ENCODE measurements at places on chromosomes 16 and 17. TPM values are rescaled to one million over a fixed set of nuclear protein-coding genes. Genes with fewer than 3 reads are reported as not detected.

Gene MRTFB
- total RNA-seq, result 21.6 TPM

Gene PABPN1L
- total RNA-seq, result not detected

Gene P2RX5
- total RNA-seq, result 220 TPM

Gene HYDIN
- 0.22 TPM for total RNA-seq

Gene TNFAIP1
- total RNA-seq, result 26.9 TPM

Gene RSAD1
- 35.5 TPM for total RNA-seq

All from T-helper 1 cell treated with Interleukin-12 subunit alpha and Interleukin-12 subunit beta and Interleukin-4 antibody, amounts not matched to agents 30 ng/mL and 1 ng/mL, for 36 hours (primary cell).